ENCODE measurements at places on chromosomes 5 and 9. TPM values are rescaled to one million over a fixed set of nuclear protein-coding genes. Genes with fewer than 3 reads are reported as not detected.

The FOXD4L3 gene
- total RNA-seq: not detected

The NME5 gene
- total RNA-seq: not detected

The PDZD2 gene
- 0.16 TPM for total RNA-seq

The ADGRV1 gene
- total RNA-seq: 23.2 TPM

The SMIM15 gene
- total RNA-seq: 57.7 TPM

The TTF1 gene
- 12.9 TPM for total RNA-seq

The ADAMTSL2 gene
- 0.68 TPM for total RNA-seq

The PHF24 gene
- 0.12 TPM for total RNA-seq

The F2RL1 gene
- total RNA-seq: 50.0 TPM

The SCGB3A2 gene
- total RNA-seq: not detected

The SGCD gene
- 0.28 TPM for total RNA-seq

The CER1 gene
- total RNA-seq: not detected

The TAF11L5 gene
- total RNA-seq: not detected

The PHF19 gene
- 75.9 TPM for total RNA-seq

The B4GALT1 gene
- 104 TPM for total RNA-seq

- no peak for DNase-seq
These were observed 249.7 kb downstream of the ARHGAP26 start for GRCh38 chr5:143019614-143020515.

DNA sequence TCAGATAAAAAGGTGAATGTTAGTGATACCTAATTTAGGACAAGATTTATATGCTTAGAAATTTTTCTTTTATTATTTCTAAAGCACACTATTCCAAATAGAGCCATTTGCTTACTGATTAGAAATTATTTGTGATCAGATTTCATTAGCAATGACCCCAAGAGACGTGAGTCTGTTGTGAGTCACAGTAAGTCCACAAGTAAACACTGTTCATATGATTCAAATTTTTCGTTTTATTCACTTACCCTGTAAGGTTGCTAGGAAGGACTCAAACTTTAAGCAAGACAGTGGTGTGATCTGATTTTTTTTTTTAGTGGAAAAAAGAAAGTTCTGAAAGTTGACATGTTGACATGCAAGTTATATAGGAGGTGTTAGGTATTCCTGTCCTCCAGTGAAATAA lies 1.2 kb downstream of the CARD6 start:
- DNase-seq: no peak

- no peak for DNase-seq
These were observed 691.2 kb downstream of the TLR4 start for GRCh38 chr9:118395415-118395814.

DNA sequence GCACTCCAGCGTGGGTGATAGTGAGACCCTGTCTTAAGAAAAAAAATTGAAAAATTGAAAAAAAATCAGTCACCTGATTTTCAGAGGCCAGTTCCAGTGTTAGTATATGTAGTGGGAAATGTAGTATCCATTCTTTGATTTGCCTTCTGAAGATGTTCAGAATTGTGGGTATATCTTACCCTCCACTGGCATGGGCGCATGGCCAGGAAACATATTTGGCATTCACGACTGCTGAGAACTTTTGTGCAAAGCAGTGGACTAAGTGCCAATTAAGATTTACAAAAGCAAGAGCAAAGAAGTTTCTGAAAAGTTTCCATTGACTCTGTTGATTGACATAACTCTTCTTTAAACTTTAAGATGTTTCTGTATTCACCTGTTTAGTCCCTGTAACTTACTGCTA lies 2.4 kb downstream of the CAVIN4 start:
- no peak for DNase-seq

- DNase-seq: no peak
These were observed 2.0 kb upstream of the GRHPR start for GRCh38 chr9:37420271-37421215.

DNA sequence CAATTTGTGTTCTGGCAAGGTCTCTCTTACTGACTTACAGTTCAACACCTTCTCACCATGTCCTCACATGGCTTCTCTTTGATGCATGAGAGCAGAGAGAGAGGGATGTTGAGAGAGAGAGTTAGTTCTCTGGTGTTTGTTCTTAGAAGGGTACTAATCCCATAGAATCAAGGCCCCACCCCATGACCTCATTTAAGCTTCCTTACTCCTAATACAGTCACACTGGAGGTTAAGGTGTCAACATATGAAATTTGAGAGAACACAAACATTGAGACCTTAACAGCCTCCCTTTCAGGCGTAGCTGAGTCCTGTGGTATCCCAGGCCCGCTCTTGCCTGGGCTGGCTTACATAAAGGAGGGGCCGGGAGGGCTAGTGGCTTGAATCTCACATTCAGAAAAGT lies 10.6 kb upstream of the SEMA6A start:
- DNase-seq: no peak

- DNase-seq: no peak
These were observed 26.0 kb downstream of the GAS1 start for GRCh38 chr9:86921151-86921923.

- DNase-seq: no peak
These were observed 244.4 kb downstream of the COX7C start for GRCh38 chr5:86862093-86862492.

DNA sequence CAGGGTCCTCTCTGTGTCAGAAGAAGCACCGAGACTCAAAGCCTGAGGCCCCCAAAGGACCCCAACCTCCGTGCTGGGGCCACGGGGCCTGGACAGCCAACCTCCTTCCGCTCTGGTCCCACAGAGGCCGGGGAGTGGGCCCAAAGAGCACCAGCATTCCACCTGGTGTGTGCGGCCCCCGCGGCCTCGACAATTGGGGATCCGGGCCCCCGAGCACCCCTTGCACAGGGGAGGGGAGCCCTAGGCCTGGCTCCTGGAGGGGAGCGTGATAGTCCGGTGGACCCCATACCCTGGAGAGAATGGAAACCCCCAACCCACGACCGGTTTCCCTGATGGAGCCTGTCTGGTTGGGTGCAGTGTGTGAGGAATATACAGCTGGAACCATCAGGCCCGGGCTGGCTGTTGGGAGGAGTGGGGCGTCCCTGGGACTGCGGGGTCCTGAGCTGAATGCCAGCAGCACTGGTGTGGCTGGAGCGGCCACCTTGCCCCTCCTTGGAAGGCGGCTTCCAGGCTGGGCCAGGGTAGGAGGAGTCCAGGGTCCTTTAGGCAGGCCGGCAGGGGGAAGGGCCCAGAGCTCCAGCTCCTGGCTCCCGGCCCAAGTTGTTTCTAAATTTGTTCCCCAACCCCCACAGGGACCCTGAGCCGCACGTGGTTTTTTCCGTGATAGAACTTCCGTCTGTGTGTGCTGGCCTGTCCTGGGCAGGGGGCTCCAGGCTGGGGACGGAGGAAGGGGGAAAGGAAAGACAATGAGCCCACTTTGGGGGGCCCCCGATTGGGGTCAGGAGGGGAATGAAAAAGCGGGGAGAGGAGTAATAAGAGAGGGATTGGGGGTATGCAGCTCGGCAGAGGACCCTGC lies 825 bp upstream of the TOR4A start:
- no peak for DNase-seq

DNA sequence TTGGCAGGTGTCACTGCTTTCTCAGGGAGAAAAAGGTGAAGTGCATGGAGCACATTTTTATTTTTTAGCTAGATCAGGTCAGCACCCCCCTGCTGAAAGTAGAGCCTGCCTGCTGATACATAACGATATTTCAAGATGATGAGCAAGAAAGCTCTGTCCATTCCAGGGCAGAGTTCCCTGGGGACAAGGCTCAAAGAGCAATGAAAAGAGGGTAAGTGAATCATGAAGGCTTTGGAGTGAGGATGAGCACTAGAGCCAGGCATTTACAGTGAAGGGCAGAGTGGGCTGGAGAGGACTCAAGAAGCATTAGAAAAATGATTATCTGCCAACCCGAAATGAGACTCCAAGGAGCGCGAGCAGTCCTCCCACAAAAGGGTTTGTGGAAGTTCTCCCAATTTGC lies 345.7 kb downstream of the TLE4 start:
- DNase-seq: no peak

GRCh38 chr9:120464176-120464886 lies 115.6 kb downstream of the CDK5RAP2 start:
- DNase-seq: no peak

All from Caco-2 (cell line).